ENCODE measurements at places on chromosomes 1 and 21.

GRCh38 chr1:90809996-90810395 lies 92.9 kb upstream of the BARHL2 start:
- no peak for DNase-seq

DNA sequence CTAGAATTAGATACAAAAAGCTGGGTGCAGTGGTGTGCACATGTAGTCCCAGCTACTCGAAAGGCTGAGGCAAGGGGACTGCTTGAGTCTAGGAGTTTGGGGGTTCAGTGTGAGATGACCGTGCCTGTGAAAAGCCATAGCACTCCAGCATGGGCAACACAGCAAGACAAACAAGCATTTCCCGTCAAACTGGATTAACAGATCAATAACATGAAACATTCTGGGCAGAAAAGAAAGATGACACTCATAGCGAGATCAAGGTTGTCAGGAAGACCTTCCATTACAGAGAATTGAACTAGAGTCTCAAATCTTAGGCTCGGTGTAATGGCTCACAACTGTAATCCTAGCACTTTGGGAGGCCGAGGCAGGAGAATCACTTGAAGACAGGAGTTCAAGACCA lies 14.0 kb downstream of the TFB2M start:
- DNase-seq = no peak

- DNase-seq = no peak
These were observed 40.8 kb downstream of the PTPRC start for GRCh38 chr1:198679535-198680173.

GRCh38 chr1:2642131-2642559 lies 9.3 kb upstream of the MMEL1 start:
- DNase-seq = no peak

DNA sequence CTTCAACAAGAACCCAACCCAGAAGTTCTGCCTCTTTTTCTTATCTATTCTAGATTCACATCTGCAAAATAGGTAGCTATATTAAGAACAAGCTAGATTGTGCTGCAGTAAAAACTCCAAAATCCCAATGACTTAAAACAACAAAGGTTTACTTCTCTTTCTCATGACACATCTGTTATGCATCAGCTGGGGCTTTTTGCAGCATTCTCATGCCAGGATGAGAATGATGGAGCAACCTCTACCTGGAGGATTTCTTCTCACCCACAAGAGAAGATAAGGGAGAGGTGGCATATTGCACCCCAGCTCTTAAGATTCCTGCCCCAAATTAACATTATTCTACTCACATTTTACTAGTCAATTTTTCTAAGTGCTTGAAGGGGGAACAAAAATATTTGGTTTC lies 152.3 kb upstream of the SPAG17 start:
- no peak for DNase-seq

- no peak for DNase-seq
These were observed 258.7 kb downstream of the DISC1 start for GRCh38 chr1:231885209-231885854.

DNA sequence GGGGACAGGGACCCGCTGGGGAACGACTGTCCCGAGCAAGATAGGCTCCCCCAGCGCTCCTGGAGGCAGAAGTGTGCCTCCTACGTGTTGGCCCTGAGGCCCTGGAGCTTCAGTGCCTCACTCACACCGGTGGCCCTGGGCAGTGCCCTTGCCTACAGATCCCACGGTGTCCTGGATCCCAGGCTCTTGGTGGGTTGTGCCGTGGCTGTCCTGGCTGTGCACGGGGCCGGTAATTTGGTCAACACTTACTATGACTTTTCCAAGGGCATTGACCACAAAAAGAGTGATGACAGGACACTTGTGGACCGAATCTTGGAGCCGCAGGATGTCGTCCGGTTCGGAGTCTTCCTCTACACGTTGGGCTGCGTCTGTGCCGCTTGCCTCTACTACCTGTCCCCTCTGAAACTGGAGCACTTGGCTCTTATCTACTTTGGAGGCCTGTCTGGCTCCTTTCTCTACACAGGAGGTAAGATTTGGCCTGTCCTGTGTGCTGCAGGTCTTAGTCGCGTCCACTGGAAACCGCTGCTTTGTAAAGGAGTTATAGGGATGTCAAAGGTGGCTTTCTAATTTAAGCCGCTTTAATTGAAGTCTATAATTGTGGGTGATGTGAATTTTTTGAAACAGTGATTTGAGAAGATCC lies 717 bp downstream of the UBIAD1 start:
- no peak for DNase-seq

DNA sequence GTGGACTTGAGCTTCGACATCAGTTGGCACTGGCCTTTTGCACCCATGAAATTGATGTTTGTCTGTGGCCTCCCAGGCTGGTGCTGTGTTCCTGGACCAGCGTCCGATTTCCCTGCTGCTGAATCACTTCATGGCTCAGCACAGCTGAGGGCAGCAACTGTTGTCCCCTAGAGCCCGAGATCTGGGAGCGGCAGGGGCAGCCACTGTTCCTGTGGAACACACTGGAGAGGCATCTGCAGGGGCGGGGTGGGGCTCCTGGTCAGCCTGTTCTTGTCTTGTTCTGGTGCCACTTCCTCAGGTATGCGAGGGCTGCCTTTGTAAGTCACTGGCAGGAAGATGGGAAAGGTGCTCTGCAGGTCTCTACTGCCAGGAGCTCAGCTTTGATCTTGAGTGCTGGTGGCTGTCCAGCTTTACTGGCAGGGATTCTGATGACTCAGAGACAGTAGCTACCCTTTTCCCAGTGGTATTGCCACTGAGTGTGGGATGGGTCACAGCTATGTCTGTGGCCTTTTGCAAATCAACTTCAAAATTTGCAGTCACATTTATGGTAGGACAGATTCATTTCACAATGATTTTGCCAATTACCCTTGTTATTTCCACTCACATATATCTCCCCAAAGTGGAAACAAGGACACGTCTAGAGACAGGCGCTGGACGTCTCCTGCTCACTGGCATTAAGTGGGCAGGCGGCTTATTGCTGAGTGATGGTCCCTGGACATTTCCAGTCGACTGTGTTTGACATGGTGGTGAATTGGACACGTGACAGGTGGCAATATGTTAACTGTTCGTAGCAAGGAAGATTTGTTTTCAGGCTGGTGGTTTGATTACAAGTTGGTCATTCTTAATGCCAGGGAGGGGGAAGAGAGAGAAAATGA lies 15.3 kb downstream of the AGPAT3 start:
- DNase-seq = no peak

GRCh38 chr21:44947111-44947929 lies 7.5 kb downstream of the SLX9 start:
- no peak for DNase-seq

DNA sequence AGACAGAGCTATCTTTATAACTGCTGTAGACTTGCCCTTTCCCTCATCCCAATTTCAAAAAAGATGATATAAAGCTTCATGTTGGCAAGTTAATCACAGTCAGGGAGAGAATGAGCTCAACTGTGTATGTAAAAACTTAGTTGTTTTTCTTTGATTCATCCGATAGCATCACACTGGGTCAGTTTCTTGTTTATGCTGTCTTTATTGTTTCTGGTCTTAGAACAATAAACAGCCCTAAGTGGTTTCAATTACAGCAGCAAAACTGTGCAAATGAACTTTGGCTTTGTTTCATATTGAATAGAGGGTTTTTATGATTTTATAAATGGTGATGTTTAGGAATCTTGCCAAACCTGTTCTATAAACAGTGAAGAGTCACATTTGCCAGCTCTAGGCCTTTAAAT lies 423.8 kb upstream of the CXADR start:
- DNase-seq = no peak

GRCh38 chr1:225460737-225461532 lies 33.1 kb upstream of the LBR start:
- no peak for DNase-seq

GRCh38 chr1:225855503-225856300 lies 26.5 kb downstream of the TMEM63A start:
- DNase-seq = no peak
